Effector CD4-positive, alpha-beta T cell (primary cell): ENCODE measurements at places on chromosomes 16 and 17.
A peak's percentile ranks its signal among the peaks of the same experiment; 100 is the strongest.

DNA sequence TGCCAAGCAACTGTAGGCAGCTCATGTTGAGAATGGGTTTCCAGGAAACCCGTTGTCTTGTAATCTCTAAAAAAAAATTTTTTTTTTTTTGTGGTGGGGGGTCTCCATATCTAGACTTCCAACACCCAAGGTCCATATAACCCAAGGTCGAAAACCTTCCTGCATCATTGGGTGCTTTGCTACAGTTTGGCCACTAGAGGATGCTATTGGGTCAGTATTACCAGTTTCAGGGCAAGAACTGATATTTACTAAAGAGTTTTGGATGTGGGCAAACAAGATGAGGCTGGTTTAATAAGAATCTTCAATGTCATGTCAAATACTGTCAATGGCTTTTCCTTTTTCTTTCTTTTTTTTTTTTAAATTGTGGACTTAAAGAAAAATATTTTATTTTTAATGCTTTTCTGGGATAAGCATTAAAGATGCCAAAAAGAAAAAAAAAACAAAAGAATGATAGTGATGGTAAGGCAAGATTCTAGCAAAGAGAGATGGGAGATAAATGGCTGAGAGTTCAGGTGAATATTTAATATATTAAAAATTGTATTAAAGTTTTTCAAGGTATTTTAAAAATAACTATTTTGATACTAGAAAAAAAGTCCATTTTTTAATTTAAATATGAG is 62.2 kb downstream of the DHRS7C start:
- DNase-seq = no peak

DNA sequence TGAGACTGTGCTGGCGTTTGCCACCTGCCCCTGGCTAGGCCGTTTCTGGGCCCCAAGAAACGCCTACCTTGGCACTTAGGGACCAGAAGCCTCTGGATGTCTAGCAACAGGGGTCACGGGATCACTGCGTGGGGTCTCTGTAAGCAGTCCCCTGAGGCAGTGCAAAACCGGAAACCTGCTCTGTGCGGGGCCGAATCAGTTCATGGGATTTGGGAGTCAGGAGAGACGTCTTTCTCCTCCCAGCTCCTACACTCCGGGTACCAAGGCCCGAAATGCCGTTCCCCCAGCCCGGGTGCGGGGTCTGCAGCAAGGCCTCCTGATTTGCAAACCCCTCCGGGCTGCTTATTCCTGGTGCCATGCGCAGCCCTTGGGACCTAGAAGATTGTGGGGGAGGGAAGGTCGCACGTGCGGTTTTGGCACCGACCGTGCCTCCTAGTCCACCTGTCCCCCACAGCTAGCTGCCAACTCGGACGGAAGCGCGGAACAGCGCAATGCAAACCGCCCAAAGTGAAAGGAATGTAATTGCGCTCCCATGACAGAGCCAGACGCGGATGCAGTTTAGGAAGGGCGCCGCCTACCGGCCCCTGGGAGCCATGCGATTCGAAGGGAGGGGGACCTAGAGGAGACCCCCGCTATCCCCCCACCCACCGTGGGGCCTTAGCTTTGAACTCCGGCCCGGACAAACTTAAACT is 6.5 kb downstream of the IRX5 start:
- DNase-seq = no peak

- peak; percentile 8 for DNase-seq
Measured at GRCh38 chr17:15260376-15261257, 4.5 kb downstream of the PMP22 start.

- DNase-seq = no peak
Measured at GRCh38 chr17:46195217-46195855, 2.1 kb upstream of the KANSL1 start.

- DNase-seq = no peak
Measured at GRCh38 chr16:83870830-83871229, 28.1 kb upstream of the MLYCD start.

DNA sequence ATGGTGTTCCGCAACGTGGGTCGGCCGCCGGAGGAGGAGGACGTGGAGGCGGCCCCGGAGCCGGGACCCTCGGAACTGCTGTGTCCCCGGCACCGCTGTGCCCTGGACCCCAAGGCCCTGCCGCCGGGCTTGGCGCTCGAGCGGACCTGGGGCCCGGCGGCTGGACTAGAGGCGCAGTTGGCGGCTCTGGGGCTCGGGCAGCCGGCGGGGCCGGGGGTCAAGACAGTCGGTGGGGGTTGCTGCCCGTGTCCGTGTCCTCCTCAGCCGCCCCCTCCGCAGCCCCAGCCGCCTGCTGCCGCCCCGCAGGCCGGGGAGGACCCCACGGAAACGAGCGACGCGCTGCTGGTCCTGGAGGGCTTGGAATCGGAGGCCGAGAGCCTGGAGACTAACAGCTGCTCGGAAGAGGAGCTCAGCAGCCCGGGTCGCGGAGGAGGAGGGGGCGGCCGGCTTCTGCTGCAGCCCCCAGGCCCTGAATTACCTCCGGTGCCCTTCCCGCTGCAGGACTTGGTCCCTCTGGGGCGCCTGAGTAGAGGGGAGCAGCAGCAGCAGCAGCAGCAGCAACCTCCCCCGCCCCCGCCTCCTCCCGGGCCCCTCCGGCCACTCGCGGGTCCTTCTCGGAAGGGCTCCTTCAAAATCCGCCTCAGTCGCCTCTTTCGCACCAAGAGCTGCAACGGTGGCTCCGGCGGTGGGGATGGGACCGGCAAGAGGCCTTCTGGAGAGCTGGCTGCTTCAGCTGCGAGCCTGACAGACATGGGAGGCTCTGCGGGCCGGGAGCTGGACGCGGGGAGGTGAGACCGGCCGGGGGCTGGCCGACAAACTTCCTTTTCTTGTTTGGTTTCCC is 821 bp downstream of the SOCS7 start:
- DNase-seq = peak; percentile 7

DNA sequence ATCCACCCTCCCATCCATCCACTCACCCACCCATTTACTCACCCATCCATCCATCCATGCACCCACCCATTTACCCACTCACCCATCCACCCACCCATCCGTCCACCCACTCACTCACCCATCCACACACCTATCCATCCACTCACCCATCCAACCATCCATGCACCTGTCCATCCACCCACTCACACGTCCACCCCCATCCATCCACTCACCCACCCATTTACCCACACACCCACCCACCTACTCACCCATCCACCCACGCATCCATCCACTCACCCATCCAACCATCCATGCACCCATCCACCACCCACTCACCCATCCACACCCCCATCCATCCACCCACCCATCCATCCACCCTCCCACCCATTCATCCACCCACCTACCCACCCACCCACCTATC is 12.2 kb downstream of the SOX8 start:
- DNase-seq = no peak

GRCh38 chr17:7721612-7722011 is 4.1 kb downstream of the DNAH2 start:
- no peak for DNase-seq

- no peak for DNase-seq
Measured at GRCh38 chr17:22268912-22269220, 576.5 kb downstream of the KCNJ18 start.

DNA sequence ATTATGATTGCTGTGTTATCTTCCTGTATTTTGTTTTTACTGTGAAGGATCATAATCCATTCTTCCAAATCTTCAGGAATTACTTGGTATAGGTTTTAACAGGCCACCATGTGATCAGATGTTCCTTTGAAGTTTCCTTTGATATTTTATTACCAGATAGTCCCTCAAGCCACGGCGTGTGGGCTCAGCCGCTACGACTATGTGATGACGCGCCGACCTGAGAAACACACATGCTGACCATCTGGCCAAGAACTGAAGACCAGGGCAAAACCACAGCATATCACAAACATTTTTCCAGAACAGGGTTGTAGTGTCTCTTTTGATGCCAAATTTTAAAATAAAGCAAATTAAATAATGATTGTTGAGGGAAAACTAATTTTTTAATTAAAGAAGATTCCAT is 47.3 kb downstream of the ZCCHC14 start:
- DNase-seq = no peak

- DNase-seq = no peak
Measured at GRCh38 chr16:88599825-88600538, 29.8 kb downstream of the ZC3H18 start.

- DNase-seq = no peak
Measured at GRCh38 chr16:68993885-68994284, 111.6 kb upstream of the HAS3 start.

DNA sequence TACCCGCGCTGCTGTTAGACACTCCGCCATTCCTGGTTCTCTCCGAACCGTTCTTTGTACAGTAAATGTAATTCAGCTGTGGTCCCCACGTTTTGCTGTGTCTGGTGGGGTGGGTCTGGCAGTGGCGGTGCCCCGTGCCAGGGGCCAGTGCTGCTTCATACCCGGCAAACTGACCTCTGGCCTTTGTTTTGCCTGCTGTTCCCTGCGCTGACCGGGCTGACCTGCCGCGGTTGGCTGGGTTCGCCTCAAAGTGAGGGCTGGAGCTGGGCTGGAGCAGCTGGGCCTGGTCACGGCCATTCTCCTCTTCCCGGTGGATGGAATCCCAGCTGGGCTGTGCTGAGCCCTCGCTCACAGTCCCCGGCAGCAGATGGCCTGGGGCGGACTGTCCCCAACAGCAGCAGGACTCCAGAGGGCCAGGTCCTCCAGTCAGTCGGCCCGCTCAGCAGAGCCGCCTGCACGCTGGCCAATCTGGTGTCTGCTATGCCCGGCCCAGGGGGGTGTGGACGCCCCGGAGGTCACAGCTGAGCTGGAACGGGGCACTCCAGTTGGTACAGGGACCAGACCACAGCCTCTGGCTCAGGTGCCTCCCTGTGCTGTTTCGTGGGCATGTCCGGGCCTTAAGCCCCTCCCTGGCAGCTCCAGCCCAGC is 1.5 kb upstream of the WFIKKN1 start:
- no peak for DNase-seq

- DNase-seq = no peak
Measured at GRCh38 chr17:13594310-13594709, 7.4 kb downstream of the HS3ST3A1 start.

- no peak for DNase-seq
Measured at GRCh38 chr16:88376835-88377726, 5.7 kb upstream of the ZNF469 start.

GRCh38 chr17:6913608-6914443 is 82.0 kb upstream of the ALOX12 start:
- peak; percentile 64 for DNase-seq

GRCh38 chr16:85126705-85127378 is 14.6 kb upstream of the CIBAR2 start:
- DNase-seq = no peak

- DNase-seq = no peak
Measured at GRCh38 chr17:1617620-1618174, 10.9 kb downstream of the SLC43A2 start.

GRCh38 chr16:74679983-74680382 is 13.3 kb upstream of the RFWD3 start:
- DNase-seq = no peak

GRCh38 chr17:11302401-11303186 is 61.6 kb downstream of the SHISA6 start:
- no peak for DNase-seq

DNA sequence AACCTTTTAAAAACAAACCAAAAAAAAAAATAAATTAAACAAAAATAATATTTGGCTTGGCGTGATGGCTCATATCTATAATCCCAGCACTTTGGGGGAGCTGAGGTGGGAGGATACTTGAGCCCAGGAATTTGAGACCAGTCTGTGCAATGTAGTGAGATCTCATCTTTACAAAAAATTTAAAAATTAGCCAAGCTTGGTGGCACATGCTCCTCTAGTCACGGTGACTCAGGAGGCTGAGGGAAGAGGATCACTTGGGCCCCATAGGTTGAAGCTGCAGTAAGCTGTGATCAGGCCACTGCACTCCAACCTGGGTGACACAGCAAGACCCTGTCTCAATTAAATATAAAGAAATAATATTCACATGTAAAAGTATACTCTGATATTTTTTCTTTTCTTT is 12.2 kb downstream of the GNGT2 start:
- no peak for DNase-seq

GRCh38 chr17:76816590-76817135 is 51.5 kb upstream of the MGAT5B start:
- peak; percentile 37 for DNase-seq

GRCh38 chr16:81429045-81429521 is 15.5 kb upstream of the CMIP start:
- no peak for DNase-seq

- DNase-seq = no peak
Measured at GRCh38 chr17:55706808-55707773, 15.6 kb downstream of the TMEM100 start.

DNA sequence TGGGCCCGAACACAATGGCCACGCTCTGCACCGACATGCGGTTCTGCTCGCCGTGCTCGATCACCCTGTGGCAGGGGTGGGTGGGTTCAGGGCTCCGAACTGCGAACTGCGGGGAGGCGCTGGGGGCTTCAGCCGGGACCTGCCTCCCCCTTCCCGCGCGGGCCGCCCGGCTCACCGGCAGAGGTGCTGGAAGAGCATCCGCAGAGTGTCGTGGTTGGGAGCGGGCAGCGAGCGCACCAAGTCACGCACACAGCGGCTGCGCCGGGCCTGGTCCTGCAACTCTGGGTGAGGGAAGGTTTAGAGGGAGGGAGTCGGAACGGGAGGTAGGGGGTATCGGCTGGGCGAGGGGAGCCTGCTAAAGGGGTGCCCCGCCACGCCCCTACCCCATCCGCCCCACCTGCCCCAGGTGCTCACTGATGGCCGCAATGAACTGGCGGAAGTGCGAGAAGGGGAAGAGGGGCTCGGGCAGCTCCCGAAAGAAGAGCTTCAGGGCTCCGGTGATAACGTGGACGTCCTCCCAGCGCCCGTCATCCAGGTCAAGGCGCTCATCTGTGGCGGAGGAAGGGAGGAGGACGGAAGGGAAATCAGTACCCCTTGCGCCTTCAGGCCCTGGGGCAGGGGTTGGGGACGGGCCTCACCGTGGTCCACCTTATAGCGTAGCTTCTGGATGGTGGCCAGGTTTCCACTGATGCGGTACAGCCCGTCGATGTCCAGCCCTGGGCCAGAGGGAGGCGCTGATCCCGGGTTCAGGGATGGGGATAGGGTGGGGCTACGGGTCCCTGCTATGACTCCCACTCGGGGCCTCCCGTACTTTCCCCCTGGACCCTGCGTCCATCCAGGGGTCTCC is 36.9 kb downstream of the ARHGAP27 start:
- DNase-seq = no peak

DNA sequence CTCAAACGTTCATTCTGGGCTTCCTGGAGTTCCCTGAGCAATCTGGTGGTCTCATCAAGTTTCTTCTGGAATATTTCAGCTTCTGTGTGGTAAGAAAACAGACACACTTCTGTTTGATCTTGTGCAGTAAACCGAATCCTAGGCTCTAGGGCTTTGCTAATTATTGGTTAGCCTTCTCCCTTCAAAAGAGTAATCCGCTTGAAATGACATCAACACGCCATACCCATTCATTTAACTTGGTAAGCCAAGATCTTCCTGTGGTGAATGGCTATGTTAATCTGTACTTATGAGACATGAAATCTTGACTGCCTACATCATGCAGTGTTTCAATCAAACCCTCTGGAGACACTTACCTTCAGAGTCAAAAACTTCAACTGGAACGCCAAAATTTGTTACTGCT is 48.5 kb downstream of the BRD7 start:
- no peak for DNase-seq

- no peak for DNase-seq
Measured at GRCh38 chr16:26317885-26318284, 626.1 kb downstream of the HS3ST4 start.
